Effector memory CD4-positive, alpha-beta T cell (primary cell): ENCODE measurements at places on chromosomes 5 and 9.

- H3K27me3 ChIP-seq: no peaks in the 10 kb centered on the region
- H3K27ac ChIP-seq: no peak overlapping the region
- DNase-seq: no peak
- no peaks in the 10 kb centered on the region for H3K36me3 ChIP-seq
- H3K4me3 ChIP-seq: no peak overlapping the region
- no peaks in the 10 kb centered on the region for H3K4me1 ChIP-seq
Measured at GRCh38 chr9:85430659-85431338, 311.0 kb downstream of the AGTPBP1 start.

DNA sequence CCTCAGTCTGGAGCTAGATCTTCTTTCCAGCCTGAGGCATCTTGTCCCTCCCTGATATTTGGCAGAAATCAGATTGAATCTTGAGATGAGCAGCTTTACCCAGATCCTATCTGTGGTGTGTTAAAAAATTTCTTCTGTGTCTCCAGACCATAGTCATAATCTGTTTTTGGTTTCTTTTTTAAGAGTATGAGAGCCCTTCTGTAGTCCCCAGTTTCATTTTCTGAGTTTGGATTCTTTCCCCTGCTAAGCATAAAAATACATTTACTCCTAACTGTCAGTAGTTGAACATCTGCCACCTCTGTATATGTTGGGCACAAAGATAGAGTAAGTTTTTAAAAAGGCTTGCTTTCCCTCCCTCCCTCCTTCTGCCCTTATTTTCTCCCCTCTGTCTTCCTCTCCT, 137.7 kb downstream of the CNTLN start:
- no peak overlapping the region for H3K27ac ChIP-seq
- no peak for DNase-seq
- H3K27me3 ChIP-seq: no peaks in the 10 kb centered on the region
- no peaks in the 10 kb centered on the region for H3K36me3 ChIP-seq

DNA sequence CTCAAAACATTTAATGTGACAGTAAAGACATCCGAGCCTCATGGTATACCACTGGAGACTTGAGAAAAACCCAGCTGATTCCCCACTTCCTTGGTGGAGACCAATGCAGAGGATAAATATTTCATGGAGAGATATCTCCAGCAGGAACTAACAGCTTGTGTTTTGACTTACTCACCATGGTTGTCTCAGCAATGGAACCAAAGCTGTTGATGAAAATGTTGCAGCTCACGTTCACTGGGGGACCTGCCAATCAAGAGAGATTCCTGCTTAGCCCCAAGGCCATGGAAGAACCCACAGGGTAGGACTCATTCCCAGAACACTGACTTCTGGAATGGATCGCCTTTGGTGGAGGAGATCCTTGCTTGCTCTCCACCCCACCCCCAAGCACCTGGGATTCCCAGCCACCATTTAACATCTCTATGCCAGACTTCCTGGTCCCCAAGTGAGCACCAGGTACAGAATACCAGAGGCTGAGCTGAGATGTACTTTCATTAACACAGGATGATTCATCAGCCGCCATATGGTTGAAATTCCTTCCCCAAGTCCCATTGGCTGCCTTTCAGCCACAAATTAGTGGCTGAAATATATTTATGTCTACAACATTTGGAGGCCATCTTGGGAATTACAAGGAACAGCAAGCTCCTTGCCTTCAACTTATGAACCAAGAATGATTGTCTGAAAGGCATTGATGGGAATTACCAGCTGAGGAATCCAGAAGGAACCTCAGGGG, 37.9 kb downstream of the GLRA1 start:
- no peak overlapping the region for H3K27ac ChIP-seq
- no peaks in the 10 kb centered on the region for H3K27me3 ChIP-seq
- DNase-seq: no peak

DNA sequence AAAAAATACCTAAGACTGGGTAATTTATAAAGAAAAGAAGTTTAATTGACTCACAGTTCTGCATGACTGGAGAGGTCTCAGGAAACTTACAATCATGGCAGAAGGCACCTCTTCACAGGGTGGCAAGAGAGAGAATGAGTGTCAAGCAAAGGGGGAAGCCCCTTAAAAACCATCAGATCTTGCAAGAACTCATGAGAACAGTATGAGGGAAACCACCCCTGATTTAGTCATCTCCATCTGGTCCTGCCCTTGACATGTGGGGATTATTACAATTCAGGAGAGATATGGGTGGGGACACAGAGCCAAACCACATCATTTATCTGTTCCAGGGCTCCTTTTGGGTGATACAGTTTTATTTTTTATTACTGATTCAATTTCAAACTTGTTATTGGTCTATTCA, 23.2 kb upstream of the ADAMTS16 start:
- no peaks in the 10 kb centered on the region for H3K27me3 ChIP-seq
- no peak for DNase-seq
- H3K4me1 ChIP-seq: no peaks in the 10 kb centered on the region
- no peak overlapping the region for H3K4me3 ChIP-seq

DNA sequence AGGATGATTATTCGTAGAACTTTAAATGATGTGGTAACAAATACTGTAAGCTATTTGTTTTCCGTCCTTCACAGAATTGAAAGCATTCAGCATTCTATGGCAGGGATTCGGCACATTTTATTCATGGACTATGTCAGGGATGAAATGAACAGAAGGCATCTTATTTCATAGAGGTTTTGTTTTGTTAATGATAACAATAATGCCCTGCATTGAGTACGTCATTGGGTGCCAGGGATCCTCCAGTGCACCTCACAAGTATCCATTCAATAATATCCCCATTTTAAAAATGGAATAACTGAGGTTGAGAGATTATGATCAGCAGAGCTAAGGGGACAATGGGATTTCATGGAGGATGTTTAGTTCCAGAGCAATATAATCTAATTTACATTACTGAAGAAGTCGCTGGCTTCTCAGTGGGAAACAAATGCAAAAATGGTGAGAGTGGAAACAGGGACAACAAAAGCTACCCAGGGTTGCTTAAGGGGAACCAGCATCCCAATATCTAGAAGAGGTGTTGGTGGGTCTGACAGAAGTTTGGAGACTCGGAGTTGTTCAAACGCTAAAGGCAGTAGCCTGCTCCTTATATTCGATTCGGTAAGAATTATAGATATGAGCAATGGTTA, 985.7 kb upstream of the WWC1 start:
- DNase-seq: no peak
- no peak overlapping the region for H3K4me3 ChIP-seq
- no peaks in the 10 kb centered on the region for H3K4me1 ChIP-seq
- H3K27ac ChIP-seq: no peak overlapping the region
- H3K27me3 ChIP-seq: no peaks in the 10 kb centered on the region

GRCh38 chr5:154055201-154055600, 16.4 kb downstream of the MFAP3 start:
- H3K27ac ChIP-seq: no peak overlapping the region
- H3K36me3 ChIP-seq: peaks cover 10% of the 10 kb centered on the region
- no peaks in the 10 kb centered on the region for H3K4me1 ChIP-seq
- DNase-seq: no peak
- no peaks in the 10 kb centered on the region for H3K27me3 ChIP-seq

DNA sequence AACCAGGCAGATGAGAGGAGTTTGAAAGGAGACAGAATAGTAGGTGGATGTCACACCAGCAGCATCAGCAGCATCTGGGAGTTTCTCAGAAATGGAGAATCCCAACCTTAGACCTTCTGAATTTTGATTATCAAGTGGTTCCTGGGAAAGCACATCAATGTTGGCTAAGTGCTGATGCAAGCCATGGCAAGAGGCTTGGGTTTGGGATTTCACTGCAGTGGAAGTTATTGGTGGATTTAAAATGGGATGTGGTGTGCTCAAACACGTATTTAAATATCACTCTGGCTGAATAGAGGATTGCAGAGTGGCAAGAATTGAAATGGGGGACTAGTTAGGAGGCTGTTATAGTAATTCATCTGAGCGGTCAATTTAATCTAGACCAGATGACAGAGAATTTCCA, 387.8 kb upstream of the WWC1 start:
- no peak overlapping the region for H3K4me3 ChIP-seq
- H3K27me3 ChIP-seq: no peaks in the 10 kb centered on the region
- no peaks in the 10 kb centered on the region for H3K36me3 ChIP-seq
- no peaks in the 10 kb centered on the region for H3K4me1 ChIP-seq

- H3K36me3 ChIP-seq: no peaks in the 10 kb centered on the region
- H3K27me3 ChIP-seq: no peaks in the 10 kb centered on the region
- no peak overlapping the region for H3K4me3 ChIP-seq
- no peaks in the 10 kb centered on the region for H3K4me1 ChIP-seq
- no peak for DNase-seq
Measured at GRCh38 chr5:80275347-80275746, 19.5 kb upstream of the SERINC5 start.

DNA sequence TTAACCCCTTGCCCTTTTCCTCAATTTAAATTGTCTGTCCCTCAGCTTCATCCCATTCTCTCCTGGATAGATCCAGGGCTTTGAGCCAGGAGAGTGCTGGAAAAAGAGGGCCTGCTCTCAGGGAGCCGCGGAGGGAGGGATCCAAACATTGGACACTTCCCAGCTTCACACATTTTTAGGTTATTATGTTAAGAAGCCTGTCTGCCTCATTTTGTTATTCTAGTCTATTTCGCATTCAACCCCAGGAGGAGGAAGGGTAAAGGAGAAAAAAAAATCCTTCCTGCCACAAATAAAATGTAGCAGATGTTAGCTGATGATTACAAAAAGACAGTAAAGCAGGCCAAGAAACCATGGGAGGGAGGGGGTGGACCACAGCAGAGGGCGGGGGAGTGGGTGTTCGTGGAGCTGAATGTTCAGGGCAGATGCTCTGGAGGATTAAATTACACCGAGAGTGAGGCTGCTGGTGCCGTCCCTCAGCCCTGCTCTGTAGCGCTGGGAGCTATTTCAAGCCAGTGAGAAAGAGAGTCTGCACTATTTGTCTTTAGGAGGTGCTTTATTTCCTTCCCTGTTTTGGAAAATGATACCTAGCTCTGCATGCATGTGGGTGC, 60.6 kb upstream of the ZFR start:
- H3K36me3 ChIP-seq: no peaks in the 10 kb centered on the region
- no peaks in the 10 kb centered on the region for H3K27me3 ChIP-seq
- peaks cover 9% of the 10 kb centered on the region for H3K4me1 ChIP-seq
- H3K4me3 ChIP-seq: no peak overlapping the region
- no peak overlapping the region for H3K27ac ChIP-seq
- no peak for DNase-seq

- no peaks in the 10 kb centered on the region for H3K36me3 ChIP-seq
- no peaks in the 10 kb centered on the region for H3K27me3 ChIP-seq
- peaks cover 8% of the 10 kb centered on the region for H3K4me1 ChIP-seq
- H3K4me3 ChIP-seq: no peak overlapping the region
Measured at GRCh38 chr5:75566710-75567309, 44.4 kb upstream of the ANKDD1B start.
